ENCODE measurements at places on chromosomes 1 and 21. TPM values are rescaled to one million over a fixed set of nuclear protein-coding genes. Genes with fewer than 3 reads are reported as not detected.
A peak's percentile ranks its signal among the peaks of the same experiment; 100 is the strongest.

DNA sequence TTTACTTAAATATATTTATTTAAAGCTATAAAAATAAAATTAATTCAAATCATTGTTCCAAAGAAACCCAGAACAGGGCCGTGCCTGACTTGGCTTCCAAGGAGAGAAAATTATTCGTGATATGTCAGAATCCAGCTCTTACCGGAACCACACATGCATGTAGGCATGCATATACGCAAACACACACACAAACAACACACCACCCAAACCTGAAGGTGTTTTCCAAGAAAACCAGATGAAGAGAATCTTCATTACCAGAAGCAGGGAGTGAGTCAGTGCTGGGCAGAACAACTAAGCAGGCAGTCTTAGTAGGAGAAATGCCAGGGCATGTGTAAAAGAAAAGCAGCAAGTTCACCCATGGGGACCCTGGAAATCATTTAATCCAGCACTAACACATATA is 432.0 kb upstream of the BEND5 start:
- DNase-seq: no peak

The S100A9 gene
- 2.3 TPM for total RNA-seq

The VPS72 gene
- total RNA-seq: 88.7 TPM

GRCh38 chr1:221740369-221740992 is 1.4 kb downstream of the DUSP10 start:
- DNase-seq: no peak

DNA sequence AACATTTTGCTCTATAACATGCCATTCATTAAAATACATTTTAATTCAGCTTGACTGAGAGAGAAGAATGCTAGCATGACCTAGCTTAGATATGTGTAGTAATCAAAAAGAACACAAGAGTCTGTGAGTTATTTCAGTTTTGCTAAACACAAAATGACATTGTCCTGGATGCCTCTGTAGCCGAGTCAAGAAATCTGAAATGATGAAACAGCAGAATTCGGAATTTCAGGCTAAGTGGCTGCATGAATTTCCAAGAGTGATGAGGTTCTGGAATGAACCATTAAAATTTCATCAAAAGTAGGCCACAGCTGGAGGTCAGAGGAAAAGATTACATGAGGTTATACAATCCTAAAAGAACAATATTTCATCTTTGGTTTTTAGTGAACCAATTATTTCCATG is 79.1 kb upstream of the CXADR start:
- DNase-seq: no peak

The SPATA46 gene
- total RNA-seq: not detected

The ACTA1 gene
- total RNA-seq: not detected

The KRTAP19-3 gene
- total RNA-seq: not detected

DNA sequence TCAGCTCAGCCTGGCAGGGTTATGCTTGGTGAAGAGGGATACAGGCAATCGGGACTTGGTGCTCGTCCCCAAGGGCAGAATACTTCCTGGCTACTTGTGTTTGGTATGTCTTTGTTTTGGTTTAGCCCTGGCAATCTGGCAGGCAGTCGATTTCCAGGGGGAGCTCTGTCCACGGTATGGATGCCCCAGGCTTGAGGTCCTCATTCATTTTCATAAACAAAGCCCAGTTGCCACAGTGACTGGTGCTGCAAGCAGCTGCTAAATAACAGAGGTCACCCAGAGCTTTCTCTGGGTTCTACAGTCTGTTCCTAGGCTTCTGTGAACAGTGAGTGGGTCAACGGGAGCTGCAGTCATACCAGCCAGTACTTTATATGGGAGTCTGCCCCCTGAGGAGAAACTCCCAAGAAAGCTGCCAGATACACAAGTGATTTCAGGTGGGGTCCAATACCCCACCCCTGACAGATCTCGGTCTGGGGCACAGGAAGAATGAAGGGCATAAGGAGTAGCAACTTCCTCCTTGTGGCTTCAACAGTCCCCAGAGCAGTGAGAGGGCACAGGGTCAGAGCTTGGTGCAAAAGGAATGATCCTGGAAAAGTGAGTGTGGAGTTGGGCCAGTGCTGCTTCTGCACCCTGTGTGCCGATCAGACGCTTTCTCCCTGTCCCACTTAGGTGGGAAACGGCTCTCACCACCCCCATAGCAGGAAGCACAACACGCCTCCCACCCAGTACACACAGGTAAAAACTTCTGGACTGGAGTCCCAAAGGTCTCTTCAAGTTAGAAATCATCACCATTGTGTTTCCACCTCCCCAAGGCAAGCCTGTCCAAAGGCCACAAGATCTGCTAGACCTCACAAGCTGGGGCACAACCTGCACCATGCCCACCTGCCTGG is 55.5 kb downstream of the TGFBR3 start:
- DNase-seq: peak; percentile 11

DNA sequence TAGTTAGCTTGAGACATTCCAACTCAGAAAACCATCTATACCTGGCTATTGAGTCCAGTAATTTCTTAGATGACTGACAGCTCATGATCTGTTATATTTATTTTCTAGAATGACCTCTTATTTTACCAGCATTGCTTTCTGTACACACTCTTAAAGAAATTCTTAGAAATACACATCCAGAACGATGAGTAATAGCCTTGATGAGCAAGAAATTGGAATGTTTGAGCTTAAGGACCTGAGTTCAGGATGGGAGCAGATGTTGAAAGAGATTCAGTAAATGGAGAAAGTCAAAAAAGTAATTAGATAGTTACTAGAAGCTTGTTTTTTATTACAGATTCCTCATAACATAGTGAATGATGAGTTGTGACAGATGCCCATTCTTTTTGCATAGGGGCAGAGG is 11.7 kb downstream of the PYHIN1 start:
- DNase-seq: no peak

- no peak for DNase-seq
Measured at GRCh38 chr1:198929961-198930599, 291.2 kb downstream of the PTPRC start.

GRCh38 chr1:236156512-236157208 is 14.3 kb downstream of the GPR137B start:
- DNase-seq: no peak

GRCh38 chr21:32978331-32979270 is 47.1 kb upstream of the OLIG2 start:
- DNase-seq: no peak

The PKP1 gene
- 0.03 TPM for total RNA-seq

GRCh38 chr21:45377866-45378257 is 27.1 kb upstream of the COL18A1 start:
- DNase-seq: no peak

DNA sequence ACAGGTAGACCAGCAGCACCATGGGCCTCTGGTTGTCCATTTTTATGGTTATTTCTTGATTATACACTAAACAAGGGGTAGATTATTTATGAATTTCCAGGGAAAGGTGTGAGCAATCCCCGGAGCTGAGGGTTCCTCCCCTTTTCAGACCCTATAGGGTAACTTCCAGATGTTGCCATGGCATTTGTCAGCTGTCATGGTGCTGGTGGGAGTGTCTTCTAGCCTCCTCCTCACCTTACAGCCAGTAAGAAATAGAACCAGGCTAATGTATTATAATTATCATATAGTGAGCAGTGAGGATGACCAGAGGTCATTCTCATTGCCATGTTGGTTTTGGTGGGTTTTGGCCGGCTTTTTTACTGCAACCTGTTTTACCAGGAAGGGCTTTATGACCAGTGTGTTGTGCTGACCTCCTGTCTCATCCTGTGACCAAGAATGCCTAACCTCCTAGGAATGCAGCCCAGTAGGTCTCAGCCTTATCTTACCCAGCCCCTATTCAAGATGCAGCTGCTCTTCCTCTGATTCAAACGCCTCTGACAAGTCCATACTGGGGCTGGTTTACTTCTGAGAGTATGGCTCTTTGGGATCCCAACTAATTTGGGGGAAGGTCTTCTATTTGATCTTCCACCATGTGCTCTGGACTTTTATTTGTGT is 13.5 kb upstream of the TINAGL1 start:
- no peak for DNase-seq

- DNase-seq: no peak
Measured at GRCh38 chr21:41560661-41561158, 52.8 kb upstream of the TMPRSS2 start.

The KRTAP19-1 gene
- total RNA-seq: not detected

- no peak for DNase-seq
Measured at GRCh38 chr21:31501926-31502325, 157.6 kb upstream of the SOD1 start.

DNA sequence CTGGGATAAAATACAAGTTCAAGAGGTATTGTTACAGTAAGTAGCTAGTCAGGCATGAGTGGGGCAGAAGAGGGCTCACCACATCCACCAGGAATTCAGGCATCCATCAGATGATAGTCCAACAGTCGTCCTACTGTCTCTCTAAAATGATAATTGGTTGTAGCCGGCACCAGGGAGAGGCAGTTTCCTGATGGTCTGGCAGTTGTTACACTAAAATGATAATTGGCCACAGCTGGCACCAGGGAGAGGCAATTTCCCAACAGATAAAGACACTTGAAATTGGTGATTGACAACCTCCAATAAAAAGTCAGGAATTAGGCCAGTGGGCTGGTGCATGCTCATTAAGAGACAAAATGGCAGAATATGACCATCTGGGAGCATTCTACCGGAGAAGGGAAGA is 545.8 kb downstream of the AMY1C start:
- no peak for DNase-seq

DNA sequence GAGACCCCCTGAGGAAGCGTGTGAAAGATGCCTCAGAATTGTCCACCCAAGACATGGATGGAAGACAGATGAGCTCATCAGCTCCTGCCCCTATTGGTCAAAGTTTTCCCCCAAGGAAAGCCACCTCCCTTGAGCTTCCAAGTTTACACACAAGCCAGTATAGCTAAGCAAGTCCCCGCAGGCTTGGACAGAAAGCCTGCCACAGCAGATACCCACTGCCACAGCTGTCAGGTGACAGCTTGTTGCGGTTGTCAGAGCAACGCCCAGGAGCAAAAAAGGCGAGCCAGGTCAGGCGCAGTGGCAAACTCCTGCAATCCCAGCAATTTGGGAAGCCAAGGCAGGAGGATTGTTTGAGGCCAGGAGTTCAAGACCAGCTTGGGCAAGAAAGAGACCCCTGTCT is 60.9 kb upstream of the IFNAR2 start:
- no peak for DNase-seq

The WNT3A gene
- total RNA-seq: not detected

DNA sequence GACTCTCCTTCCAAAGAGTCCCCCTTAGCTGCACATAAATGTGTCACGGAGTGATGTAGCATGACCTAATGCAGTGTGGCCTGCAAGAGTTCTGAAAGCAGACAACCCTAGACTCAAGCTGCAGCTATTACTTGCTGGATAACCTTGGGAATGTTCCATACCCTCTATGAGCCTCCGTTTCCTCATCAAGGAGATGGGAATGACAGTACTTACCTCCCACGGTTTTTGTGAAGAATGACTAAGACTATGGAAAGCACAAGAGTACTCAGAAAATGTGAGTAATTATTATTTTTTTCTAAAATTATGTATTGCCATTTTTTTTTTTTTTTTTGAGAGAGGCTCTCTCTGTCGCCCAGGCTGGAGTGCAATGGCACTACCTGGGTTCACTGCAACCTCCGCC is 3.0 kb downstream of the TTC39A start:
- no peak for DNase-seq

- peak; percentile 65 for DNase-seq
Measured at GRCh38 chr1:240189386-240189989, 97.8 kb downstream of the FMN2 start.

DNA sequence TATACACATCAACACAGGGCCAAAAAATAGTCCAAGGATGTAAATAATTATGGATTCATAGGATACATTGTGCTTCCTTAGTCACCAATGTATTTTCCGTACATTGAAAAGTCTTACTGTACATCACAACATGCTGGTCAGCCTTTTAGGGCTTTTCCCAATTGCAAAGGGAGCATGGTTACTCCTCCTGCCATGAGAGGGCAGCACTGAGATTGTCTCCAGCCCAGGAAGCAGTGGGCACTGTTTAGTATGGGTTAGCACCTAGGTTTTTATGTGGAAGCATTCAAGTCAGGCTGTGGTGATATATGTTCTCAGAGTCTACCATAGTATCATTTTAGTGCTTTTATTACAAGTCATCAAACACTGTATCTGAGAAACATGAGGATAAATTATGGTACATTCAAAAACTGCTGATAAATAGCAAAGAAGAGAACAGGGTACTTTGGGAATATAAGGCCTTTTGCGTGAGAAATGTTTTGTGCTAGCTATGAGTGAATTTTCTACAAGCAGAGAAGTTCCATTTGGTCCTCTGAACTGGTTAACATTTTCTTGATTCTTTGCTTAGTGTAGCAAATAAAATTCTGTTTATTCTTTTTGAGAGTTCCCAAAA is 34.0 kb downstream of the ST6GALNAC5 start:
- peak; percentile 48 for DNase-seq

GRCh38 chr1:32759521-32759981 is 57.0 kb upstream of the SYNC start:
- no peak for DNase-seq

GRCh38 chr1:150887018-150887417 is at the start of gene CTXND2:
CTXND2 (plus strand) TSS chr1:150887136; CDS start chr1:150912315, 25,179 bp downstream.
- no peak for DNase-seq

GRCh38 chr1:145960468-145961108 is 2.8 kb upstream of the LIX1L start:
- no peak for DNase-seq

GRCh38 chr1:180615493-180616290 is 16.1 kb upstream of the XPR1 start:
- no peak for DNase-seq

The TMEM167B gene
- 20.4 TPM for total RNA-seq

DNA sequence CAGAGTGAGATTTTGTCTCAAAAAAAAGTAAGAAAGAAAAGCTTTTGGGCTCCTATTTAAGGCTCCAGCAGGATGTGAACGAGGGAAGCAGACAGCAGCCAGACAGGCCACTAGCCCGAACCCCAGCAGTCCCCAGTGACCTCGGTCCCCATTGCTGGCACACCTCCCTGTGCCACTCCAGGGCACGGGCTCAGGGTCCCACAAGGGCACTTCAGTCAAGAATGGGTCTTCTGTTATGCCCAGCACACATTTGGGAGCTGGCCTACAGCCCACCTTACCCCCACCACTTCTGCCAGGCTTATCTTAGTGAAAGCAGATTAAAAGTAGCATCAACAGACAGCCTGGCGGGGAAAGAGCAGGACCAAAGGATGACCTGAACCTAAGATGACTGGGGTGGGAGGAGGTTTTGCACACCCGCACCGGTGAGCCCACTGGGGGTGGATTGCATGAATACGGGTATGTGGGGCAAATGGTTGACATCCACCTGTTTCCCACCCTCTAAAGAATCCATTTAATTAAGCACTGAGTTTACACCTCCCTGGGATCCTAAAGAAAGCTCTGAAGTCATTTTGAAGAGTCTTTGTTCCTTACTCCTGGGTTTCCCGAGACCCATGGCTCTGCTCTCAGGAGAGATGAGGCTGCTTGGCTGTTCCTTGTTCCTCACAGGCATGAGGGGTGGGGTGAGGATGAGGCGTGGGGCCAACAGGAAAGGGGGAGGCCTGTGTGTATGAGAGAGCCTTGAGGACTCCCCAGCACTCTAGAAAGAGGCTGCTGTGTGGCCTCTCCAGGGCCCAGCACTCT is 4.7 kb downstream of the CHI3L1 start:
- DNase-seq: no peak

DNA sequence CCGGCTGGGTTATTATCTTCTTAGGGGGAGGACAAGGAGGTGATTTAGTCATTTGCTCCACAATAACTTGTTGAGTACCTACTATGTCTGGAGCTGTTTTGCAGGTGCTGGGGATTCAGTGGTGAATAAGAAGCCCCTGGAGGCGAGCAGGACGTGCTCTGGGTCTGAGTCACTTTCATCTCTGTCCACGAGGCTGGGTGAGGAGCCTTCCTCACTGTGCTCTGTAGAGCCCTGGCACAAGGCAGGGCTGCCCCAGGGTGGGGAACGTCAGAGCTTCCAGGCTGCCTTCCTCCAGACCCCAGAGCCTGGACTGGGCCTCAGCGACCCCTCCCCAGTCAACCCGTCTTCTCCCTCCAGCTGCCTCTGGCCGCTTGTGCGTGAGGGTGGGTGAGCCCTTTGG is 2.5 kb upstream of the PADI6 start:
- no peak for DNase-seq

All from NCI-H460 (cell line).